Activated CD4-positive, alpha-beta T cell treated with anti-CD3 and anti-CD28 coated beads, Interleukin-2, amount 10 ng/mL, durations not matched to agents 7 days and 5 days (primary cell): ENCODE measurements at places on chromosomes 6 and 20.

GRCh38 chr6:41519745-41520699, 26.2 kb upstream of the FOXP4 start:
- DNase-seq = no peak

DNA sequence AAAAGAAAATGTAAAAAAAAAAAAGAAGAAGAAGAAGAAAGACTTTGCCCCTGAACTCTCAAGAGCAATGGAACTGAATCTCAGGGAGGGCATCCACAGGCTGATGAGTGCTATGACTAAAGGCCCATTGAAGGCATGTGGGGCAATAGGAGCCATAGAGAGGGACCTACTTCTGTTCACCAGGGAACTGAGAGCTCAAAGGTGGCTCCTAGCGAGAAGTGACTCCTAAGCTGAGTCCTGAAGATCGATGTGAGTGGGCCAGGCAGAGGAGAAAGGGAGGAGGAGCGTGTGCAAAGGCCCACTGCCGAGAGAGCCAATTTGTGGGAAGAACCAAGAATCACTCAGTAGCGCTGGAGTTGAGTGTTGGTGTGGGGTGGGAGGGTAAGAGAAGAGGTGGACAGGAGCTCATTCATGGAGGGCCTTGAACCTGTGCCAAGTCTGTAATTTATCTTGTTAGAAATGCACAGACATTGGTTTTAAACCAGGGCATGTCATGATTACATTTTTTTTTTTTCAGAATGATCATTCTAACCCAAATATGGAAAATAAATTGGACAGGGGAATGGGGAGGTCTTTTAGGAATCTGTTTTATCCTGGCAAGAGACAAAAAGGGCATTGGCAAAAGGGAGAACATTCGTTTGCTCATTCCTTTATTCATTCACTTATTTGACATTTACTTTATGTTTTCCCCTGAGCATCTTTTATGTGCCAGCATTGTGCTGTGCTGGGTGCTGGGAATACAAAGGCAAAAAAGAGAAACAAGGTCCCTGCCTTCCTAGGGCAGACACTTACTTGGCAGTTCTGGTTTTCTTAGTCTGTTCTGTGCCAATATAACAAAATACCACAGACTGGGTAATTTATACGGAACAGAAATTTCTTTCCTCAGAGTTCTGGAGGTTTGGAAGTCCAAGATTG, 67.4 kb upstream of the DSP start:
- DNase-seq = no peak

DNA sequence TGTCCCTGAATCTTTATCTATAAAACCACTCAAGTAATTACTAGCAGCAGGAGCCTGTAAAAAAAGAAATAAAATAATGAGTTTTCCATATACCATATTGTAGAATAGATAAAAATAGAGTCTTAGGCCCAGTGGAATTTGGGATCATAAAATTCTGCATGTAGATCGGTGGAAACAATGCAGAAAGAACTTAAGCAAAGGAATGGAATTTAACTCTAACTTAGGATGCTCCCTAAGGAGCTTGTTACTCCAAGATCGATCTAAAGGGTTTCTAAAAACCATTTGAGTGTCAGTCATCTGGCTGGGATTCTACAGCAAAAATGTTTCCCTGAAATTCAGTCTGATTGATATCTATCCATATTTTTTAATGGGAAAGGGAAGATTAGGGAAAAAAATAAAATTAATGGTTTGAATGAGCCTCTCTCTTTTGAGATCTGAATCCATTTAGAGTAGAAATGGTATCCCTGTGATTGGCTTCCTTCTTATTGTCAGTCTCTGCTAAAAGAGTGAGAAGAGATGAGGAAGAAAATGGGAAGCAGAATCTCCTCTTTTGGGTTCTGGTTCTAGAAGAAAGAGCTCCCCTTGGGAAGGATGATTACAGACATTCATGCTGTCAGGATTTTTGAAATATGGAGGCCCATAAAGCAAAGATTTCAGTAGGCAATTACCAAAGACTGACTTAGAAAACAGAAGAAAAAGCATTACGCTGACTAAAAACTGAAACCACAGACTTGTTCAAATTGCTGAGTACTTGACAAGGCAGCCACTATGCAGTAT, 564.3 kb upstream of the MARCKS start:
- no peak for DNase-seq

DNA sequence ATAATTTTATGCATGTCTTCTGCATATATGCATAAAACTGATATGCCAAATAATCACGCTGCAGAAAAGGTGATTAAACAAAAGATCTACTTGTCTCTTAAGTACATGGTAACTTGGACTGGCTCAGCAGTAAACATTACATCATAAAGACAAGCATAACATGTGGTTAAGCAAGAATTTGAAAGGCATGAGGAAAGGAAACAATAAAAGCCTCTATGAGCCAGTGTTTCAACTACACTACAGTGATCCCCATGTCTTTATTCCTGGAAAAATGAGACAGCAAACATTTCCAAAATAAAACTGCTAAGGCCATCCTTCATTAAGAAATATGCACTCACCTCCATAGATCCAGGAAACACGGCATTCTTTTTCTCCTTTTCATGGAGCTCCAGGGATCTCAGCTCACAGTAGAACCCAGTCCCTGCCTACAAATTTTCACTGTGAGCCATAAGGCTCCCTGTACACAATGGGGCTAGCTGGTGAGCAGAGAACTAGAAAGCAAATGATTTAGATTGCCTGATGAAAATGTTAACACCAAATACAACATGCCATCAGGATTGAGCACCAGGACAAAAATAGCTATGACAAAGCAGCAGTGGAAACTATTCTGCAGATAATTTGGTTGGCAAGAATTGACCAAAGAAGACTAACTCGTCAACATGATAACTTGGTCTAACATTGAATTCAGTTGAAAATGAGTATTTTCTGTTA, 156.1 kb downstream of the COL21A1 start:
- DNase-seq = no peak

DNA sequence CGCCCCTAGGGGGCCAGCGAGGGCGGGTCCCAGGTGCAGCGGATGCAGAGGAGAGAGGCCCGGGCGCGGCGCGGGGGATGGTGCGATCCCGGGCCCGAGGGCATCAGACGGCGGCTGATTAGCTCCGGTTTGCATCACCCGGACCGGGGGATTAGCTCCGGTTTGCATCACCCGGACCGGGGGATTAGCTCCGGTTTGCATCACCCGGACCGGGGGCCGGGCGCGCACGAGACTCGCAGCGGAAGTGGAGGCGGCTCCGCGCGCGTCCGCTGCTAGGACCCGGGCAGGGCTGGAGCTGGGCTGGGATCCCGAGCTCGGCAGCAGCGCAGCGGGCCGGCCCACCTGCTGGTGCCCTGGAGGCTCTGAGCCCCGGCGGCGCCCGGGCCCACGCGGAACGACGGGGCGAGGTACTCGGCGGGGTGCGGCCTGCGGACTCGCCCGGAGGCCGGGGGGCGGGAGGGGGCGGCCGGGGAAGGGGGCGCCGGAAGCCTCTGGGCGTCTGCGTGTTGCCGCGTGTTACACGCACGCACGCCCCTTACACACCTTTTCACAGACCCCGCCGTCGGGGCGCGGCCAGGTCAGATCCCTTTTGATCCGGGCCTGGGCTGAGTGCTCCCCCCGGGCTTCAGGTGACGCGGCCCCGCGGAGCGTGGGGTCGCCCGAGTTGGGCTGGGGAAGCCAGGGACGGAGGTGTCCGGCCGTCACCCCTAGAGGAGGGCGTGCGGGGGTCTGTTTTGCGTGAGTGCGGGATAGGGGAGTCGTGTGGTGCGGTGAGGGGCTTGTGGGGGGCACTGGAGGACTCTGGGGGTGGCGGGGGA, 412 bp downstream of the TRIB3 start:
- DNase-seq = peak; percentile 65

- DNase-seq = no peak
These were observed 267.9 kb upstream of the SASH1 start for GRCh38 chr6:148074738-148075137.

DNA sequence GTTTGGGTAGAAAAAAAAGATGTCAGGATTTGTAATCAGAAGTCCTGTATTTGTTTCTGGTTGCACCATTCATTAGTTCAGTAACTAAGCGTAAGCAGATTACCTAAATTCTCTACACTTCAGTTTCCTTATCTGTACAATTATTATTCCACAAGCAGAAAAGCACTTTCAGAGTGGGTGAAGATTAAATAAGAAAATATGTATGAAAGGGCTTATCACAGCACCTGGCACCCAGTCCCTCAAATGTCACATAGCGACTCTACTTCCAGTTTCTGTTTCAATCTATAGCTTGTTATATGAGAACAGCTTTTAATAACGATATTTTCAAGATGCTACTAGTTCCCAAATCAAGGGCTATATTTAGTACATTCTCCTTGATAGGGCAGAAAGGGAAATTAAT, 31.4 kb downstream of the RGS17 start:
- no peak for DNase-seq

GRCh38 chr20:61531553-61532345, 279.7 kb downstream of the CDH4 start:
- no peak for DNase-seq

- no peak for DNase-seq
These were observed 28.4 kb downstream of the COL19A1 start for GRCh38 chr6:69894578-69895347.

DNA sequence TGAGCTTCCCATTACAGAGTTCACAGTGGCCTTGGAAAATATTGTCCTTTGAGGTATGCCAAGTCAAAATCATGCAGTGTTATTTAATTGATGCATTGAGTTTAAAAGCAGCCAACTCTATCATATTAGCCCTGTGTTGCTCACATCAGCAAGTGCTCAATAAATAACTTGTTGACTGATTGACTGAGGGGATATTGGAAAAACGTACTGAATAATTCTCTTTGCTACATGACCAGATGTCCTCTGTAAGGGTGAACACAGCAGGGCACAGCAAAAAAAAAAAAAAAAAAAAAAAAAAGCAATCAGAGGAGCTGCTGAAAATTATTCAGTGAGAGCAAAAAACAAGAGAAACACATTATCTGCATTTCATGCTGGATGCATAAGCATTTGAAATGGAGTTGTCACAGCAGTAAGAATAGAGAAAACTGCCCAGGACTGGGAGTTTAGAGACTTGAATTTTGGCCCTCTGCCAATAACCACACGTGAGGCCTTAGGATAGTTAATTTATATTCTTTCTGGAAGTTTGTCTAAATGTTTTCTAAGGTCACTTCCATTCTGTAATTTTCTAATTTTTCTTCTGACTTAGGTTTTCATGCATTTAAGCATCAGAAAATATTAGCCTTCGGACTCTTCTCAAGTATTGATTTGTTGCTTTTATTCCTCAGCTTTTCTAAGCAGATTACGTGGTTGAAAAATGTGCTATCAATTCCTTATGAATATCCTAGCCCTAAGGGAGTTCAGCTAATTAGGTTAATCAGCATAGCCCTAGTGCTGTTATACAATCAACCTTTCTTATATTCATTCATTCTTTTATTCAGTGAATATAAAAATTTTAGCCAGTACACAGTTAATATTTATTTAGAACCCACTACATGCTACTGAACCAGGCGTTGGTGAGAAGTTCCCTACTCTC, 246.8 kb upstream of the STXBP5 start:
- no peak for DNase-seq

DNA sequence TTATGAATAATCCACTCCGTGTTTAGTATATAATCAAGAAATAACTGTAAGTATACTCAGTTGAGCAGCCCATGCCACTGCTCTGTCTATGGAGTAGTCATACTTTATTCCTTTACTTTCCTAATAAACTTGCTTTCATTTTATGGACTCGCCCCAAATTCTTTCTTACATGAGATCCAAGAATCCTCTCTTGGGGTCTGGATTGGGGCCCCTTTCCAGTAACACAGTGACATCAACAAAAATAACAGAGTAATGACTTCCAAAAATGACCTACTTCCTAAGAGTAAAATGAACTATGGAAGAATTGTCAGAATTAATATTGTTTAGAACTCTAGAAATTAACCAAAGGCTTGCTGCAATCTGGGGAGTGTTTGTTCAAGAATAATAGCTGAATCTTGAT, 8.8 kb downstream of the OR2H1 start:
- no peak for DNase-seq

DNA sequence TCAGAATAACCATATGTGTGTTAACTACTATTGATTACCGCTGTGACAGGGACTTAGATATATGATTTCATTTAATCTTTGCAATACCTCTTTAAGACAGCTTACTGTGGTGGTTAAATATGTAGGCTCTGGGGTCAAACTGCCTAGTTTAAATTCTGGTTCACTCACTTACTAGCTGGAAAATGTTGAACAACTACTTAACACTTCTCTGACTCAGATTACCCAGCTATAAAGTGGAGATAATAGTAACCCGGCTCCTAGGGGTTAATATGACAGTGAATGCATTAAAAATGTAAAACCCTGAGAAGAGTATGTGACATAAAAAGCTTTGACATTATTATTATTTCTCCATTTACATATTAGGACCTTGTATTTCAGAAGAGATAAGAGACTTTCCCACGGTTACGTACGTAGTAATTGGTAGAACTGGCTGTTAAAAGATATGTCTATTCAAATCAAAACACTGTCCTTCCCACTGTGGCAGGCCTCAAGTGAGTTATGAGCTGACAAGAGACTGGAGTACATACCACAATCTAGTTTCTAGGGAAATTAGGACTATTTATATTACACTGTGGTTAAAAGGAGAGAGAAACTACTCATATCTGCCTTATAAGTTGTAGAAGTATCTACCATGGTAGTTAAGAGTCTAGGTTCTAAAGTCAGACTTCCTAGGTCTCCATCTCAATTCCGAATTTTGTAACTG, 4.4 kb upstream of the PLCB1 start:
- DNase-seq = no peak

GRCh38 chr6:122956376-122956775, 39.7 kb upstream of the CLVS2 start:
- no peak for DNase-seq

DNA sequence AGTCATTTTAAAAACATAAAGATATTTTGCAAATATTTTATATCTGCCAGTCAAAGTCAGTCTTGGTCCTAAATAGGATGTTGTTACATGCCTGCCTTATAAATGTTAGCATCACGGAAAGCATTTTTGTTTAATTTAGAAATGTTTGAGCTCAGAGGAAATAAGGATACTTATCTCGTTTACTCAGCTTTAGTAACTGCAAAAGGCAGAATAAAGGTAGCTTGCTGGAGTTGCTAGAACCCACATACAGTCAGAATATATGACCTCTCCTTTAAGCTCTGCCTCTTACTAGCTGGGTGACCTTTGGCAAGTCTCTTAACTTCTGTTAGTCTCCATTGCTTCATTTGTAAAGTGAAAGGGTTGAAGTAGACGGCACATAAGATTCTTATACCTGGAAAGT, 867.3 kb downstream of the KIF16B start:
- DNase-seq = no peak

DNA sequence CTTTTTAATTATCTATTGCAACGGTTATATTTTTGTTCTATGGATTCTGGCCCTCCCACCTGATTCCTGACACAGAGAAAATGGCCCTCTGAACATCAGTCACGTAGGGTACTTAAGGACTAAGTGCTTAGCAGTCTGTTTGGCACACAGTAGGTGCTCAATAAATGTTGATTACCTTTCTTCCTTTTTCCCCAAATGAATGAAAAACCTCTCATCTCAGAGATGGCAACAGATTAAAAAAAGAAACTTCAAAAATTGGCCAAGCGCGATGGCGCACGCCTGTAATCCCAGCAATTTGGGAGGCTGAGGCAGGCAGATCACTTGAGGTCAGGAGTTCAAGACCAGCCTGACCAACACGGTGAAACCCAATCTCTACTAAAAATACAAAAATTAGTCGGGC, 31.5 kb downstream of the ATXN1 start:
- no peak for DNase-seq

GRCh38 chr6:64227863-64228262, 592.3 kb downstream of the PHF3 start:
- no peak for DNase-seq

GRCh38 chr6:134980846-134981245, 30.9 kb upstream of the ALDH8A1 start:
- DNase-seq = no peak

- DNase-seq = no peak
These were observed 441.6 kb downstream of the HACE1 start for GRCh38 chr6:104418125-104418524.
